ENCODE measurements at places on chromosomes 3 and 15.

DNA sequence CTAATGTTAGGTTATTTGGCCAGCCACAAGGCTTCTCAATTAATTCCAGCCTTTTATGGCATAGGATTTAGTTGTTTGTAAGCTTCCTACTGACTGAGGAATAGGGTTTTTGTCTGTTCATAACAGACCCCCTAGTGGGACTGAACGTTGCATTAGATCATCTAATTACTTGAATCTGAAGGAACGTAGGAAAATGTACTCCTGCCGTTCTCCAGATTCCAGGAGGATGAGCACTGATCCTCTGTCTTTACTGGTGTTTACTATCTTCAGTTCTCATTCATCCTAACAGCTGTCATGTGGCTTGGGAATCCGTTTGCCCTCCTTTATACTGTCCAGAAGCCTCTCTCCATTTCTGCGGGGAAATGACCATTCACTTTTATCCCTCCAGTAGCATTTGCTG lies 52.7 kb downstream of the RAD54L2 start:
- no peak for DNase-seq

DNA sequence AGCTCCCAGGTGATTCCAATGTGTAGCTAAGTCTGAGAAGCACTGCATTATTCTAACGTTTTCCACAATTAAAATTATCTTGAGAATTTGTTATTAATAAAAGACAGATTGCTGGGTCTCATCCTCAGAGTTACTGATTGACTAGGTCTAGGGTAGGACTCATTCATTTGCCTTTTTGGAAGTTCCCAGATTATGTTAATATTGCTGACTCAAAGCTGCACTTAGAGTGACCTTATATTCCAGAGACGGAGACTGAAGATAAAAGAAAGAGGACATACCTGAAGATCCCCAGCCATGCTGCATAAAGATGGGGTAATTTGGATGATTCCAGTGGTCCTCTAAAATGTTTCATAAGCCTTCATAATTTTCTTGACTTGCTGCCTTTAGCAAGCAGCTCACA lies 81.8 kb downstream of the PLSCR2 start:
- no peak for DNase-seq

DNA sequence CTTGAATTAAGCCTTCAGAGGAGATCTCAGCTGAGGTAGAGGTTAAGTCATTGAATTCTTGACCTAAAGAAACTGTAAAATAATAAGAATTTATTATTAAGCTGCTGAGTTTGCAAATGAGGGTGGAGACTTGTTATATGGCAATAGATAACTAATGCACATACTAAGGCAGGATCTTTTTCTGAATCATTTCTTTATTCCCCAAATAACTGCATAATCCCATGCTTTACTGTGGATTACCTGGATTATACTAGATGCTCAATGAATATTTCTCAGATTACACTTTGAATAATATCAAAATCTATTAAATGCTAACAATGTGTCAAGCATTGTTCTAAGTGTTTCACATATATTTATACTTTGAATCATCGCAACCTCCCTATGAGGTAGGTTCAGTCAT lies 532.5 kb downstream of the NAALADL2 start:
- no peak for DNase-seq

GRCh38 chr3:70086336-70086735 lies 86.8 kb downstream of the SAMMSON start:
- DNase-seq, result no peak

- DNase-seq, result no peak
Observed at GRCh38 chr3:157999246-157999645, 107.0 kb downstream of the SHOX2 start.

DNA sequence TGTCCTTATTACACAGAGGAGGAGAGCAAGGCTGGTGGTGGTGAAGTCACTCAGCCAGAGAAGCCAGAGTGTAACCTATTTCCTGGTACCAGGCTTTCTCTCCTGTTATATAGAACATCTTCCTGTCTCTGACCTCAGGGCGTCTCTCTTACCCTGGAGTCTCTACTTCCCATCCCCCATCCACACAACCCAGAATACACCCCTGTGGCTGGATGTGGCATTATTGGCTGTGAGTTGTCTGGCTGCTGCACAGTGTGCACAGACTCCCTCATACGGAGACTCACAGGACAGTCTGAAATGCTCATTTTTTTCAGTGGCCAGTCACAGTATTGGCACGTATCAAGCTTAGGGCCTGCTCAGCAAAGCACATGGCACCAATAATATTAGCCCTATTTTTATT lies 8.6 kb downstream of the PODXL2 start:
- DNase-seq, result no peak

- DNase-seq, result no peak
Observed at GRCh38 chr3:123818324-123818920, 65.7 kb downstream of the MYLK start.

DNA sequence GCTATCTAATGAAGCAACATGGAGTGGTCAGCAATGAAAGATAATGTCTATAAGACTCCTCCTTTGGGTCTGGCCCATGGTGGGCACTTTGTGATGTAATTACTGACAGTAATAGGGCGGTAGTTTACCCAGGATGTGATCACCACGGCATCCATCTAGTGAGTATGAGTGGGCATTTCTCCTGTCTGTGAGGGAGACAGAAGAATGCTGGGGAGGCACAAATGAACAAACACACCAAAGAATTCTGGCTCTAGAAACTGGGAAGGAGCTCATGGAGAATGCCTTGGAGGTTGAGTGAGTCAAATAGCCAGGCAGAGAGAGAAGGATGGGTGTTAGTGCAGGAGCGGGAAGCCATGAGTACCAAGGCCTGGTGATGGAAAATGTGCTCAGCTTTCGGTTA lies 217.5 kb downstream of the WNT5A start:
- DNase-seq, result no peak

DNA sequence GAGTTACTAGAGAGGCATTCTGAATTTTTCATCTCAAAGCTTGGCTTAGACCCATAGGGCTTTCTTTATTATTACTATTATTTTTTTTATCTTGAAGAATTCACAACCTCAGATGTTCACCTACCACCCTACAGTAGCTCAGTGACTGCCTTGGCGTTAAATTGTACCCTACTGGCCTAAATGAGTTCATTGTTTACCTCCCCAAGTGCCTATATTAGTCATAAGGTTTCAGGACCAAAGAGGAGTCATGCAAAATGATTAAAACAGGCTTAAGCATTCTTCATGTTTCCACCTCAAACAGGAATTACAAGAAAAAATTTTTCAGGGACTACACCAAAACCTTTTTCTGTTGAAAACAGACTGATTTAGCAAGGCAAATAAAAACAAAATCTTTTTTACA lies 751.5 kb downstream of the SQOR start:
- no peak for DNase-seq

- no peak for DNase-seq
Observed at GRCh38 chr3:121436641-121437040, 109.1 kb downstream of the POLQ start.

DNA sequence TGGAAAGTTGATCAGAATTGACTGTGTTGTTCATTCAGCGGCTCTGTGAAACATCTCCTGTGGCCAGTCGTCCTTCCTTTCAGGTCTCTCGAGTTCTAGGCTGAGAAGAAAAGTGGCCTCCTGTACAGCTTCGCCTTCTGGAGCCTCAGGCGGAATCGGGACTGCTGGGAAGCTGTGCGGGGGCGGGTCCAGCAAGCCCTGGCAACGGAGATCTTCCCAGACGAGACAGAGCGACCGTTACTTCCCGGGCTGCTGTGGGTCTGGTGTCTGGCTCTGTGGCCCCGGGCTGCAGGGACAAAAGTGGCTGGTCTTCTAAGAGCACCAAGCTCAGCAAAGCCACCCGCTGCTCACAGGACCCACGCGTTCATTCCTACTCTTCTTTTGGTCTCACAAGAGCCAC lies 88.6 kb upstream of the CACNA2D3 start:
- no peak for DNase-seq

DNA sequence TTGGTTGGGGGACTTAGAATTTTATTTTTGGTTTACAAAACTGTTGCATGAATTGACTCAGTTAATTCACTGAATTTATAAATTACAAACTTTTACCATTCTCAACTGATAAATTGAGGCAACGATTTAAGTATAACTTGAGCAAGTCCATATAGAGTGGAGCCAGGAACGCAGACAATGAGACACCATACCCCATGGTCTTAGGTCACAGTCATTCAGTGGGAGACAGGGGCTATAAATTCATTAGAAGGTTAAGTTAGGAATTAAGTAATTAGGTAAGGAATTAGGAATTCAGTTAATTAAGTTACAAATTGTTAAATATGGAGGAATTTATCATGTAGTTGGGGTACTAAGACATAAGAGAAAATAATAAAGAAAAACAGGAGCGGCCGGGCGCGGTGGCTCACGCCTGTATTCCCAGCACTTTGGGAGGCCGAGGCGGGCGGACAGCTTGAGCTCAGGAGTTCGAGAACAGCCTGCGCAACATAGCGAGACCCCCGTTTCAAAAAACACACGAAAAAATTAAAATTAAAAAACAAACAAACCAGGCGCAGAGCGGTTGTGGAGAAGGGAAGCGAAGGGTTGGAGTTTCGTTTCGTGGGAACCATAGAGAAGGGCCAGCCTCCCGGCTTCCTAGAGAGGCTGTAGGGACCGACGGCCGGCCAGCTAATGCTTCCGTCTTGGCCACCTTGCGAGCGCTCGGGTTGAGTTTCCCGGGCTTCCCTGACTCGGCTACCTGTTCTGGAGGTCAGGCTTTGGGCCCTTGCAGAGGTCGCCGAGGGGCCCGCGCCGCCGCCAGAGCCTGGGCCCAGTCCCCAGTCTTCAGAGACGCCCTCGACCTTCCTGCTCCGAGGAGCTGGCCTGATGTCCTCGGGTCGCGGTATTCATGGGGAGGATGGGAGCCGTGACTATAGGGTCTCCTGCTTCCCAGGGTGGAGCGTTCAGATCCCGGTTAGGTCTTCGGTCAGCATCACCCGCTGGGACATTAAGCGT lies at the start of gene ZNF619:
ZNF619 (plus strand) TSS at position 645 of the 993 bp plus-strand sequence. CDS start 858 bp downstream, outside the sequence.
- DNase-seq, result peak; percentile 65

- DNase-seq, result no peak
Observed at GRCh38 chr3:71285086-71285485, 298.4 kb downstream of the FOXP1 start.

DNA sequence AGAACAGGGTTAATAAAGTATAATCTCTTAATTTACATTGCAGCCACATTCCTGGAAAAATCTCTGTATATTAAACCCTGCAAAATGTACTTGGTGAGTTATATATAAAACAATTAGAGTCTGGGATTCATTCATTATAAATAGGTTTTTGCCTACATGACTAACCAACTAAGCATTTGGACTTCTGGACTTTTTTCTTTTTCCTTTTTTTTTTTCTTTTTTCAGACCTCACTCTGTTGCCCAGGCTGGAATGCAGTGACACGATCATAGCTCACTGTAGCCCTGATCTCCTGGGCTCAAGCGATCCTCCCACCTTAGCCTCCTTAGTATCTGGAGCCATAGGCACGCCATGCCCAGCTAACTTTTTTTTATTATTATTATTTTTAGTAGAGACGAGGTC lies 4.5 kb downstream of the DNAJC13 start:
- no peak for DNase-seq

DNA sequence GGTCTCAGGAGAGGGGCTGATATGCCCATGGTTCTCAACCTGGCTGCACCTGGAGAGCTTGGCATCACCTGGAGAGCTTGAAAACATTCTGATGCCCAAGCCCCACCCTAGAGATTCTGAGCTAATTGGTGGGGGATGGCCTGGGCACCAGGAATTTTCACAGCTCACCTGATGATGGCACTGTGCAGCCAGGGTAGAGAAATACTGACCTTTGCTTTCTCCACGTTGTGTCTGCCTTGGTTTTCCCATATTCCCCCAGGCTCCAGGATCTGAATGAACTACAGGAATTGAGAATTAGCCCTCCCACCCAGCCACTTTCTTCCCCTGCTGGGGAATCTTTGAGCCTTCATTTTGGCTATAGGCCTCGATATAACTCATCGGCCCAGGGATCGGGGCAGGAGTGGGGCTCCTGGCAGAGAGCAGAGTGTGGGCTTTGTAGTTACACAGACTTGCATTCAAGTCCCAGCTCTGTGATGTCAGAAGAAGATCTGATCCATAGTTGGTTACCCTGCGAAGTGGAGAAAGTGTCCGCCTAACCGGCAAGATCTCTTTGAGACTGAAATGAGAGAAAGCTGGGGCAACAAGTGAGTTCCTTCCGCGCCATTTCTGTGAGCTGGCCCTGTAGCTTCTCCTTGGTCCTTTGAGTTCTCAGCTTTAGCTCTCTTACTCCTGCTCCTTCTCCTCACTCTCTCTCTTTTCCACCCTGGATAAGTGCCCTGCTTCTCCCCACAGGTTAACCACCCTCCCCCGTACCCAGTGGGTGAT lies 33.1 kb upstream of the UBE2Q2 start:
- no peak for DNase-seq

- no peak for DNase-seq
Observed at GRCh38 chr3:69565316-69565715, 173.9 kb upstream of the MITF start.

DNA sequence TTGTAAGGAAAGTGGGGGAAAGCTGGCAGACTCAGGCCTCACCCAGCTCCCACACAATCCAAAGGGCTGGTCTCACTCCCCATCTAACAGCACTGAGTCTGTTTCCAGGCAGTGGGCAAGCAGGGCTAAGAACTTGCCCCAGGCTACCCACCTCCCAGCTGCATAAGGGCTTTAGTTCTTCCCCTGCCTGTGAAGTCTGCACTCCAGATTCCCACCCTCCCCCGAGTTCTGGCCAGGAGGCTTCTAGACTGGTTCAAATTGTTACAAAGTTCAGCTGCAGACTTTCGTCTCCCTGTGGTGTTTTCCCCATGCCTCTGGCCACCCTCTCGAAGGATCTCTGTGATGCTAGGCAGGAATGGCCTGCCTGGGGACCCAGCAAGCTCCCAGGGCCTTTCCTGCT lies 11.2 kb downstream of the EHHADH start:
- DNase-seq, result no peak

DNA sequence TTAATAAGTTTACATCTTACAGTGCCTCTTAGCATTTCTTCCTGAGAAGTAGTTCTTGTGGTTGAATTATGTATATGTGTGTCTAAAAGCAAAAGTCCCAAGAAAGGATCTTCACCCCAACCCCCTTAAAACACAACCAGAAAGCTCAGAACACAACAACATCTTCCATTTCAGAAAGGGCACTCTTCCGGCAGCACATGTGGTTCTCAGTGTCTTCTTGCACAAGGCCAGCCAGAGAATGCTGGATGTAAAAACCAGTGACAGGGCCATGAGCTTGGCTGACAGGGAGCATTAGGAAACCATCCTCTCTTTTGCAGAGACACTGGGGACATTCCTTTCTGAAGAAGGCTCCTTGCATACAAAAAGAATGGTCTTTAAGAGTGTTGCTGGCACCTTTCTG lies 45.0 kb downstream of the EEFSEC start:
- DNase-seq, result no peak

DNA sequence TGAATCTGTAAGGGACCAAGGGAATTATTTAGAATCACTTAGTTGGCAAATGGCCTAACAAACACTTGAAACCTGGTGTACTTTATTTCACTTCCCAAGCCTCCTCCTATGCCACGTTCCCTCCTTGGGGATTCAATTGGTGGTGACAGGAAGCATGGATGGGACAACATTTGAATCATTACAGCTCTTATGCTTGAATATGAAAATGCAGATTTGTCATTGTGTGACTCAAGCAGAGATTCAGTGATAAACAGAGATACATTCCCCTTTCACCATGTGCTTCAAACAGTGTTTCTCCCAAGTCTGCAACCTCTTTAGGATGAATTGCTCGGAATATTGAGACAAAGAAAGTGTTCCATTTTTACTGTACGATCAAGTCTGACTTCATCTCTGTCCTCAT lies 32.7 kb upstream of the MED12L start:
- no peak for DNase-seq

All from nephron progenitor cell (in vitro differentiated cells).